ENCODE measurements at places on chromosomes 2 and 18. TPM values are rescaled to one million over a fixed set of nuclear protein-coding genes. Genes with fewer than 3 reads are reported as not detected.
A peak's percentile ranks its signal among the peaks of the same experiment; 100 is the strongest.

Gene DTNB
- total RNA-seq, result 11.1 TPM

Gene UXS1
- 18.7 TPM for total RNA-seq

Gene ADD2
- total RNA-seq, result 3.0 TPM

Gene XDH
- not detected for total RNA-seq

Gene MTHFD2
- total RNA-seq, result 83.7 TPM

Gene INHA
- total RNA-seq, result 0.37 TPM

Gene CNDP1
- total RNA-seq, result 0.19 TPM

DNA sequence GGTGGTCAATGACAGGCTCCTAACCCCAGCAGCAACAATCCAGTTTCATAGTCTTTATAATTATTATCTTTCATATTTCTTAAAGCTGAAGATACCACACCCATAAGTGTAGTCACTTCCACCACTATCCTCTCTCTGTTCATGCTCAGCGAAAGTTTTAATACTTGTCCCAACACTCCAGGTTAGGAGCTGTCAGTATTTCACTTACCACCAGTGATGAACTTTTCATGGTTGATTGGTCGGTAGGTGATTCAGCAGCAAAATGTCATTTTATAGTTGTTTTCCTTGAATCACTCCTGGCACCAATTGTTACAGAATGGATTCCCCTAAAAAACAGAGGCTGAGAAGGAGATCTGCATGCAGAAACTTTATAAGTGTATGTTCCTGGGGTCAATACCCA, 324.9 kb downstream of the CCDC85A start:
- DNase-seq, result no peak

- no peak for DNase-seq
Observed at GRCh38 chr2:186339716-186340115, 146.3 kb upstream of the ZC3H15 start.

GRCh38 chr2:2812117-2812516, 481.0 kb upstream of the MYT1L start:
- DNase-seq, result no peak

DNA sequence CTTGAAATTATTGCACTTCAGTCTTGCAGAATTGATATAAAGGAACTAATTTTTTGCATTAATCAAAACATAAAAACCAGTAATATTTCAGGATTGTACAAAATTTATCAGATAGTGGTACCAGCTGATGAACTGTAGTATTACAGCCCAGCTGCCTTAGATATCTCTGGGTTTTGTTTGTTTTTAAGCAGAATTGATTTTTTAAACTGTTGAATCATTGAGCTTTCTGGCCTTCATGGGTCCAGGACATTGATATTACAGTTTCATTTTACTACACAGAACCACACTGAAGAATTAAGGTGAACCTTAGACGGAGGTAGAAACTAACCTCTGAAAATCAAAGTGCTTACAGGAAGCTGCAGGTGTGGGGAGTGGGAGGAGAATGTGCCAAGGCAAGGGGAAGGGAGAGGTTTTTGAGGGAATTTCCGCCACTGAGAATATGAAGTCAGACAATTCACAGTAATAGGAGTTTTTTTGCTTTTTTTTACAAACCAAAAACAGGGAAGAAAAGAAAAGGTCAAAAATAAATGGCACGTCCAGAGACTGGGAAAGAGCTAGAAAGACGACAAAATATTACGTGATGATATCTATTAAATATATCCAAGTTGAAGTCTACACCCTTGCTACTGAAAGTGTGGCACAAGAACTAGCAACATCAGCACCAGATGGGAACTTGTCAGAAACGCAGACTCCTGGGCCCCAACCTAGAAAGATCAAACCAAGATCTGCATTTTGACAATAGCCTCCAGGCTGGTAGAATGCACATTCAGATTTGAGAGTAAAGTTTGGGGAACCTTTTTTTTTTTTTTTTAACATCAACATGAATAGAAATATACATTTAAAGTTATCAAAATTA, 40.8 kb upstream of the SPAG16 start:
- DNase-seq, result no peak

DNA sequence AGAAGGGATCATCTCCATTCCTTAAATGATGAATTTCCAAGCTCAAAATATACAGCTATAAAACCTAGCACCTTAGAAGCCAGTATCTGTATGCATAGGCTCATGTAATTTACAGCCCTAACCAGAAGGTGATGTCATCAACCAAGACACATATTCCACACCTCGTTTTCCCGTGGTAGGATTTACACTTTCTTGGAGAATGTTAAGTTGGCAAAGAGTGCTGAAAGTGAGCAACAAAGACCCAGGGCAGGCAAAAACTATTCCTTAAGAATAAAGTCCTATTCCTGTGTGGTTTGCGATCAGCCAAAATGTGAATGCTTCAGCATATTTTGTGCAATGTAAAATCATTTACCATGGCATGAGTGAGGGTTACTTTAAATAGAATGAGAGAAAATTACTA, 247.1 kb downstream of the OSR1 start:
- no peak for DNase-seq

DNA sequence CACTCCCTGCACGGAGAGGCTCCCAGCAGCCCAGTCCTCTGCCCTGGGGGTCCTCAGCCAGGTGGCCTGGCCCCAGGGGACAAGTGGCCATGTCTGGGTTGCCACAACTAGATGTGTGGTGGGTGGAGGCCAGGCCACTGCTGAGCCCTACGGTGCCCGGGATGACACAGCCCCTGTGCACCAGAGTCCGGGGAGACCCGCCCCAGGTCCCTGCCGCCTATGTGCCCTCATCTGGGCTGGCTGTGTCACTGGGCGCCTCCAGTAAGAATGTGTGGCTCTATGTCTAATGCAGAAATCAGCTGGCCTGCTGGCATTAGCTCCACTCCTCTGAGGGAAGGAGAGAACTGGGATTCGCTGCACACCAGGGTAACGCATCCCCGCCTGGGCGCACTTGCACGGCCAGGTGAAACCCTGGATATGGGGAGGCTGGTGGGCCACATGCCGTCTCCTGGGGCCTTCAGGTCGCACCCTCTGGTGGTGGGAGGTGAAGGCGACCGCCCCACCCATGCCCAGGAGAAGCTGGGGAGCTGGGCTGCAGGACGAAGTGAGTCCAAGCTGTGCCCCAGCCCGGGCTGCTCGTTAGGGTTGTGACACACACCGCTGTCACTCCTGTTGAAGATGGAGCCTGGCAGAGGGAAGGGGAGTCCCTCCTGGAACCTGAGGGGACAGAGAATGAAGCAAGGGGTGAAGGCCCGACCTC, 136.1 kb downstream of the PTGR3 start:
- DNase-seq, result no peak

DNA sequence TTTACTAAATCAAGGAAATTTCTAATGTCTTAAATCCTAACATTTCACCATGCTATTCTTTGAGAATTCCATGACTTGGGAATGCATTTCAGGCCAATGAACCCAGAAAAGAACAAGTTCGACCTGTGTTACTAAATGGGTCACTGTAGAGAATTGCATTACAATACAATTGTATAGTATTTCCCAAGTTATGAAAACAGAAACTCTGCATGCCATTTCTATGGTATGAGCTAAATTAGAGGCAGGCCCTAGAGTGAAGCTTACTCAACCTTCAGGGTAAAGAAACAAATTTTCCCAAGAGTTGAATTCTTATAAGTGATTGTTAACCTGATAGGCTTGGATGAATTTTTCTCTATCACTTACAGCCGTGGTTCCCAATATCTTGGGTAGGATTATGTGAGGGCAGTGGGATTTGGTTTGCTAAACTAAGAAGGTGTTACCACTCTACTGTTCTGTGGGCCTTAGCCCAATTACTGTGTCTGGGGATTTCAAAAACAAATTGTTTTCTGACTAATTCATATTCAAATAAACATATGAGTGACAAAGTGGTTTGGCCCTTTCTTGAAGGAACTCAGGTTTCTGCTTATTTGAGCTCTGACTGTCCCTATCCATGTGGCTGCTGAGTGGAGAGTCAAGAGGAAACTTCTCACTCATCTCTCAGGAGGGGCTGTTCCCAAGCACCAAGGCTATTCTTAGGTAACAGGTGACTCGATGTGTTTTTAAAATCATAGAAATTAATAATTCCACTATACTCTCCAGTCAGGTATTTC, 11.2 kb upstream of the SERPINB7 start:
- no peak for DNase-seq

GRCh38 chr2:240146141-240146561, 5.7 kb upstream of the OTOS start:
- DNase-seq, result no peak

GRCh38 chr18:57062844-57063243, 84.0 kb upstream of the BOD1L2 start:
- no peak for DNase-seq

- DNase-seq, result no peak
Observed at GRCh38 chr2:160574468-160575140, 81.0 kb upstream of the RBMS1 start.

- DNase-seq, result no peak
Observed at GRCh38 chr2:174108579-174108978, 139.8 kb downstream of the OLA1 start.

DNA sequence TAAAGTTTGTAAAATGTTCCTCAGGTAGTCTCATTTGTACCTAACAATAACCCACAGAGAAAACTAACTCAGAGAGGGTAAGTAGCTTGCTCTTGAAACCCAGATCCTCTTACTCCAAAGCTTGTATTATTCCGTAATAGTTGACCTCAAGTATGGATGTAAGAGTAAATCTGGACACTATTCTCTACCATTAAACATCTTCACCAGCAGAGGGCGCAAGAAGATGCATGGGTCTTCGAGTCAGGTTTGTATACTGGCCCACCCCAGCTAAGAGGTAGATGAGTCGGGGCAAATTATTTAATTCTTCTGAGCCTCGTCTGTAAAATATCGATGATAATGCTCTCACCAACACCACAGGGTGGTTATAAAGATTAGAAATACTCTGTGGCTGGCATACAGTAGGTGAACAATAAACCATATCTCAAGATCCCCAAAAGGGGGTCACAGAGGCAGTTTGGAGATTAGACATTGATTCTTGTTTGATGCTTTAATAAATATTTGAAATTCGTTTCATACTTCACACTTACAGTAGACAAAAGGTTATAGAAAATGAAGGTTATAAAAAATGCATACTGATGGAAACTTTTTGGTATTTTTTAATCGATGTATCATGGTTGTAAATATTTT, 3.5 kb upstream of the CABLES1 start:
- DNase-seq, result peak; percentile 26

GRCh38 chr2:152925547-152926448, 207.4 kb downstream of the ARL6IP6 start:
- DNase-seq, result no peak

DNA sequence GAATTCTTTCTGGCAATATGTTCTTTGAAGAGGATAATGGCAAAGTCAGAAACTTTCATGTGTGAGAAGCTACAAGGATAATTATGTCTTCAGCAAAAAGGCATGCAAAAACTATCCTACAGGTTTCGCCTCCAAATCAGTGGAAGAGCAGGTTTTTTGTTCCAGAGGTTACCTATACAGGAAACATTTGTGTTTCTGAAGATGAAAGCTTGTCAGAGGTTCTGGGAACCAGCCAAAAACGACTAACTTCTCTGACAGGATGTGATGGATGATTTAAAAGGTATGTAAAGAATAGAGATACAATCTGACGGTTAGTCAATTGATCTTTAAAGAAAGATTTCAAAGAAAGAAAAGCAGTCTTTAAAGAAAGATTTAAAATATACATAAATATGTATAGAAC, 37.6 kb downstream of the RND3 start:
- DNase-seq, result no peak

DNA sequence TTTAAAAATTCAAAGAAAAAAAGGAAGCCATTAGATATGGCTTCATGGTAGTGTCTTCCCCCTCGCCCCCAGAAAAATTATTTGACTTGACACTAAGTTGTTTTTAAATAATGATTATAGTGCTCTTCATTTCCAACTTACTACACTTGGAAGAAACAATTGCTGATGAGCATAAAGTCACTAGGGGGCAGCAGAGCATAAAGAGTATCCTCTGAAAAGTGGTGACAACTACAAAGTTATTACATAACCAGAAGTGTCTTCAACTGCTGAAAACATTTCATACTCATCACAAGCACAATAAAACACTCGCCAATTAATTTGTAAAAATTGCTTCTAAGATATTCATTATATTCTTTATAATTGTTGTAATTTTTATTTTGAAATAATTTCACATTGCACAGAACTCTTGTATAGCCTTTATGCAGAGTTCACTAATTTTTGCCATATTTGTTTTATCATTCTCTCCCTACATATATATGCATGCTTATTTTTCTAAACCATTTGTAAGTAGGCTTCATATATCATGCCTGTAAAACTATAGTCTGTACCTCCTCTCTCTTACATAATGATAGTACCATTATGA, 54.9 kb downstream of the EXOC6B start:
- no peak for DNase-seq

GRCh38 chr2:63440612-63441011, 147.7 kb downstream of the WDPCP start:
- DNase-seq, result no peak

DNA sequence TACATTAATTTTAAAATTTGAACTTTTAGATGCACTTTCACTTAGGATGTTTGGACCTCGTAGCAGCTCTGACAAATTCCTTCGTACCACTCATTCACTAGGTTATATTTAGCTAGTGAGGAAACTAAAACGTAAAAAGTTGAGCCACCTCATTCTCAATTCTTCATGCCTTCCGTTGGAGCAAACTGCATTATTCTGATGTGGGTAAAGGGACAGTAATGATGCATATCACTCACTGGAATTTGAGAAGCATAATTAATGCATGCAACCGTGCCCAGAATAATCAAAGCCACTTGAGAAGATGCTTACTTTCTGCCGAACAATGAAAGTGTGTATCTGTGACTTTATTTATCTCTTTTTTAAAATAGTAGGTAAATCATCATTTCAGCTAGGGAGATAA, 2.2 kb downstream of the CNOT9 start:
- no peak for DNase-seq

GRCh38 chr2:219437141-219437540, 2.5 kb downstream of the SPEG start:
- DNase-seq, result peak; percentile 41

DNA sequence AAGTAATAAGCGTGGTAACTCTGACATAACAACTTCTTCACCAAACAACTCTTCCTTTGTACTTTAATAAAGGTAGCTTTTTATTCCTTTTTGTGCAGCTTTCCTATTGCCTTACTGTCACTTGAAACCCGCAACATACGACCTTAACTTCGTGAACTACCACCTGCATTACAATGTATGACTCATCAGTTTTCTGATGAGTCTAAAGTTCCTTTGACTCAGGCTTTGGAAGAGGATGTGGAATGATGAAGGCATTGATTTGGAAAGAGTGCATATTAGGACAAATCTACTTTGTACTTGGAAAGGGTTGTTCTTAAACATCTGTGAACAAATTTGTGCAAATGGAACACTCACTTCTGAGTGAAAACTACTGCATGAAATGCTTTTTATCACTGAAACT, 1012.1 kb downstream of the TMEM182 start:
- no peak for DNase-seq

Data from posterior vena cava (tissue), 2 donors.